Activated CD4-positive, alpha-beta T cell treated with anti-CD3 and anti-CD28 coated beads for 36 hours (primary cell): ENCODE measurements at places on chromosomes 3 and 15. TPM values are rescaled to one million over a fixed set of nuclear protein-coding genes. Genes with fewer than 3 reads are reported as not detected.

GRCh38 chr15:58934521-58934920 is 1.0 kb upstream of the SLTM start:
- no peaks in the 10 kb centered on the region for H3K27me3 ChIP-seq
- H3K4me3 ChIP-seq, result peak overlapping the region; percentile 90
- DNase-seq, result no peak

GRCh38 chr3:125110016-125110875 is 54.4 kb upstream of the HEG1 start:
- DNase-seq, result no peak
- peaks cover 33% of the 10 kb centered on the region for H3K4me1 ChIP-seq
- no peak overlapping the region for H3K4me3 ChIP-seq

GRCh38 chr3:43919029-43919428 is 228.3 kb downstream of the ABHD5 start:
- H3K4me3 ChIP-seq, result no peak overlapping the region
- no peak for DNase-seq
- peaks cover under 1% of the 10 kb centered on the region for H3K4me1 ChIP-seq
- H3K36me3 ChIP-seq, result no peaks in the 10 kb centered on the region
- H3K27ac ChIP-seq, result no peak overlapping the region

DNA sequence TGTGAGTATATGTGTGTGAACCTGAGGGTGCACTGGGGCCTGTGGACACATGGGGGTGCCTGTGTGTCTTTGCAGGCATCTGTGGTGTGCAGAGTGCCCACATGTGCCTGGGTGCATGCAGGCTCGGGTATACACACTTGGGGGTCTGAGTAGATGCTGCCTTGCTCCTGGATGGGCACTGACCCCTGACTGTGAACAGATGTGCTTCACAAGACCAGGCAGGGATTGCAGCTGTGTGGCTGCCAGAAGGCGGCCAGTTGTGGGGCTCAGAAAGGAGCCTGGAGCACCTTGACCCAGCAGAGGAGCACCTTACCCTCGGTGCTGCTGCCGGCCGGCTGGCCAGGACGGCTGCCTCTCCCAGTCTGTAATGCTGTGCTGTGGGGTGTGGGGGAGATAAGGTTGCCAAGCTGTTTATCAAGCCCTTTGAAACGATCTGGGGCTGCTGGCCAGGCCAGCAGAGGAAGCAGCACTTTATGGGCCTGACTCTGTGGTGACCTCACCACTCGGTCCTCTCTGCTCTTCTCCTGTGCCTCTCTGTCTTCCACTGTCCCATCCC is 55.5 kb upstream of the MRPS22 start:
- H3K36me3 ChIP-seq, result no peaks in the 10 kb centered on the region
- no peak for DNase-seq
- no peaks in the 10 kb centered on the region for H3K27me3 ChIP-seq

Gene CD276
- 2.6 TPM for total RNA-seq

DNA sequence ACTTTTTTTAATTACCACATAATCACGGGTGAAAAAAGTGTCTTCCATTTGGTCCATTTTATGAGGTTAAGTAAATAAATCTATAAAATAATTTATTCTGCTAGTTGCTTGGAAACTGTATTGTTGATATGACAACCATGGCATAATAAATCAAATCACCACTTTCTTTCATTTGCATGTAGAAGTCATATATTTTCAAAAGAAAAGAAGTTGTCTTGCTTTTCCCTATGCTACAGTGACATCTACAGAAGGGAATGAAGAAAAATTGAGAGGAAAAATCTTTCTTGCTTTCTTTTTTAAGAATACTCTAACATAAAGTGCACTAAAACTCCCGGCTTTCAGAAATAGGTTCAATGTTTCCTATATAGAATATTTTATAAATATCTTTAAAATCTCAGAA is 228.5 kb downstream of the ZBBX start:
- H3K27ac ChIP-seq, result no peak overlapping the region
- no peaks in the 10 kb centered on the region for H3K36me3 ChIP-seq
- H3K4me3 ChIP-seq, result no peak overlapping the region
- no peaks in the 10 kb centered on the region for H3K4me1 ChIP-seq
- no peaks in the 10 kb centered on the region for H3K27me3 ChIP-seq

DNA sequence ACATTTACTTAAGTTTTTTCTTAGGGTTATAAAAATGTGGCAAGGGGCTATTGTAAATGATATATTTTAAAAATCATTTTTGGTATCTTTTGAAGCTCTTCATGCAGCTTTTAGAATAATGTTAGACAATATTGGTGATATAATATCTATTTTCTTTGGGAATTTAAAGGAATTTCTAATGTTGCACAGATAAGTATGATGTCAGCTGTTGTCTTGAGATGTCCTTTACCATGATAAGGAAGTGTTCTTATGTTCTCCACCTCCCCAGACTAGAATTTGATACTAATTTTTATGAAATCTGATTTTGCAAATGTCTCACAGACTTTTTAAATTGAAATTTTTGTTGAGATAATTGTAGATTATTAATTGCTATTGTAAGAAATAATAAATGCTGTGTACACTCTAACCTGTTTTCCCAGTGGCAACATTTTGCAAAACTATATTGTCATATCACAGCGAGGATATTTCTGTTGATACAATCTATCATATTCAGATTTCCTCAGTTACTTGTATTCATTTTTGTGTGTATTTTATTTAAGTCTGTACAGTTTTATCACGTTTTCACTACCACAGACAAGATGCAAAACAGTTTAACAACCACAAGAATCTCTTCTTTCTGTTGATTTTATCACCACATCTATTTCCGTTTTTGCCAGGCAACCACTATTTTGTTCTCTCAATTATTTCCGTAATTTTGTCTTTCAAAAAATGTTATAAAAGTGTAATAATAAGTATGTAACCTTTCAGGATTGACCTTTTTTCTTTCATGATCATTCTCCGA is 55.4 kb downstream of the SPRED1 start:
- peaks cover 11% of the 10 kb centered on the region for H3K4me1 ChIP-seq
- DNase-seq, result no peak
- no peak overlapping the region for H3K27ac ChIP-seq
- no peaks in the 10 kb centered on the region for H3K36me3 ChIP-seq
- H3K27me3 ChIP-seq, result peaks cover 25% of the 10 kb centered on the region
- H3K4me3 ChIP-seq, result no peak overlapping the region

Gene HESX1
- 0.79 TPM for total RNA-seq

Gene MASP1
- not detected for total RNA-seq

- H3K27ac ChIP-seq, result peak overlapping the region; percentile 77
- H3K36me3 ChIP-seq, result no peaks in the 10 kb centered on the region
- peak; percentile 81 for DNase-seq
- H3K27me3 ChIP-seq, result no peaks in the 10 kb centered on the region
These were observed 103.3 kb downstream of the SNRK start for GRCh38 chr3:43389388-43390254.

DNA sequence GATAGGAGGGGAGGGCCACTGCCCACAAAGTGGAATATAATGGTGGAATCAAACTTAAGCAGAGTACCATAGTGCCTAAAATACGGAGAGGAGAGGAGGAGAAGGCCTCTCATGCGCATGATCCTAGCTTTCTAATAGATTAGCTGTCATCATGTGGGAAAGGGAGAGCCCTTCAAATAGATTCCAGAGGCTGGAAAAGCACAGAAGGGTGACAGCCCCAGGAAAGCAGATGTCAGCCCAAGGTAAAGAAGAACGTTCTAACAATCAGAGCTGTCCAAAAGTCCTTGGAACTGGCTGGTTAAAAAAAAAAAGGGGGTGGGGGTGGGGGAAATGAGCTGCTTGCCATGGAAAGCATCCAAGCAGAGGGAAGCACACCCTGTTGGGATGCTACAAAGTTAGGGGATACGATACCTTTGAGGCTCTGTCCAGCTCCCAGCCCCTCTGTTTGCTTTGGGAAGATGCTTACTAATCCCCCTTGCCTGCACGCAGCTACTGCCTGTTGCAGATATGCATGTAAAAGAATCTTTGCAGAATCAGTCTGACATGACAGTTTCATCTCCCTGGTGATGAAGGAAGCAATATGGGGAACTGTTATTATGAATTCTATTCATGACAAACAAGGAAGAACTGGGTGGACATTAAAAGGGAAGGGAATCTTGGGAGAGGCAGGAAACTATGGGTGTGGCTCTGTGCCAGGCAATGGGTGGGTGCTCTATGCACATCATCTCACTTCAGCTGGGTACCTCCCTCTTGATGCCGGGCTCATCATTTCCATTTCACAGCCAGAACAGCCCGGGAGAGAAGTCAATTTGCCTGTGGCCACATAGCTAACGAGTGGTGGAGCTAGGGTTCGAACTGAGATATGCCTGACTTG is 10.1 kb upstream of the LMCD1 start:
- H3K4me1 ChIP-seq, result no peaks in the 10 kb centered on the region
- H3K4me3 ChIP-seq, result no peak overlapping the region
- peaks cover 4% of the 10 kb centered on the region for H3K27me3 ChIP-seq
- H3K27ac ChIP-seq, result no peak overlapping the region
- no peaks in the 10 kb centered on the region for H3K36me3 ChIP-seq
- no peak for DNase-seq

GRCh38 chr3:84825817-84826216 is 133.0 kb upstream of the CADM2 start:
- H3K4me1 ChIP-seq, result no peaks in the 10 kb centered on the region
- no peak for DNase-seq
- no peak overlapping the region for H3K4me3 ChIP-seq
- H3K27ac ChIP-seq, result no peak overlapping the region

- H3K27ac ChIP-seq, result no peak overlapping the region
- no peaks in the 10 kb centered on the region for H3K4me1 ChIP-seq
- H3K4me3 ChIP-seq, result no peak overlapping the region
These were observed 221.3 kb upstream of the NSMCE3 start for GRCh38 chr15:29490747-29491471.

Gene CLRN1
- total RNA-seq, result not detected

Gene ATR
- 39.9 TPM for total RNA-seq

DNA sequence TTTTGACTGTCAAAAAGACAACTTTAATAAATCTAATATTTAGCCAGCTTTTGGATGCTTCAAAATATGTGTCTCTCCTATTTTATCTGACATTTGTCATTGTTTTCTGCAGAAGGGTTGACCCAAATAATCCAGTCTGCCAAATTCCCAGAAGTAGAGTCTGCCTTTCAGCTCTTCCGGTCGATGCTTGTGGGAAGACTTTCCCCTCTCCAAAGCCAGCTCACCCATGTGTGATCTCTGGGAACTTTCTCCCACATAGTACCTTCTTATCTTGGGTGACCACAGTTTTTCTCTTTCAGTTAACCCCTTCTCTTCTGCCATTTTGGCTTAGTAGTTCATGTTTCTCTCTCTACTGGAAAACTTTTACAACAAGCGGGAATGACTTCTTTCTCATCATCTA is 94.1 kb downstream of the ASB7 start:
- H3K27ac ChIP-seq, result no peak overlapping the region
- H3K4me3 ChIP-seq, result no peak overlapping the region
- no peaks in the 10 kb centered on the region for H3K36me3 ChIP-seq
- no peak for DNase-seq
- no peaks in the 10 kb centered on the region for H3K4me1 ChIP-seq

DNA sequence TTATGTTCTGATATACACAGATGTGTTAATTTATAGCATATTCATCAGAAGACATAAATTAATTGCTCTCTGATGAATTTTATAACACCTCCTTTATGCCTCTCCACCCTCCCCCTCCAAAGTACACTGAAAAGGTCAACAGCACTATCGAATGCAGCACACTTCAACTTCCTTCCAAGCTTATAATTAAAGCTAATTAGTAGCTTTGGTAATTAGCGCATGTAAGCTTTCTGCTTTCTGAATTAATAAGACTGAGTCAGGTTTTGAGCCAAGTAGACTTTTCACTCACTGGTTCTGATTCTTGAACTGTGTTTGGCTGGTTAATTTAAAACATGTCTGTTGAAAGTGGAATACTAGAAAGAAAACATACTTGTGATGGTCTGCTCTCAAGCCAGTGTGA is 760.8 kb upstream of the CFAP20DC start:
- H3K4me1 ChIP-seq, result peaks cover 6% of the 10 kb centered on the region
- peaks cover 1% of the 10 kb centered on the region for H3K36me3 ChIP-seq
- no peak for DNase-seq
- H3K4me3 ChIP-seq, result no peak overlapping the region
- no peak overlapping the region for H3K27ac ChIP-seq
- no peaks in the 10 kb centered on the region for H3K27me3 ChIP-seq

DNA sequence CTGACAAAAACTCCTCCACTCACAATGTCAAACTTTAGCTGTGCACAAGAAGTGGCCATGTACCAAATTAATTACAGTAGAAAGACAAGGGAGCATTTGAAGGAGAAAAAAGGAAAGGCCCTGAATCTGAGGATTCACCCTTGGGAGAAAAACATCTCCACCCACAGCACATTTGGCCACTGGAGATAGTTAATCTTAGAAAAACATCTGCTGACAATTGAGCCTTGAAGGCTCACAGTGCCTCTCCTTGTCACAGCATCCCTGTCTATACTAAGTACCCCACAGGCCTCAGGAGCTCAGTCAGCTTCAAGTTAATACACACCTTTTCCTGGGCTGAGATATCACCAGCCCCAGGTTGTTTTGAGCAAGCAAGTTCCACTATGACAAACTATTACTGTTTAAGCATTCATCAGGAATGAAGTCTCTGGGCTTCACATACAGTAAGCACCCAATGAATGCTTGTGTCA is 78.1 kb upstream of the SETMAR start:
- H3K4me1 ChIP-seq, result no peaks in the 10 kb centered on the region
- H3K4me3 ChIP-seq, result no peak overlapping the region
- no peak for DNase-seq
- H3K27ac ChIP-seq, result no peak overlapping the region
- no peaks in the 10 kb centered on the region for H3K36me3 ChIP-seq

- H3K4me3 ChIP-seq, result no peak overlapping the region
- no peak overlapping the region for H3K27ac ChIP-seq
- no peaks in the 10 kb centered on the region for H3K27me3 ChIP-seq
These were observed 137.3 kb downstream of the WNT5A start for GRCh38 chr3:55349851-55350250.

DNA sequence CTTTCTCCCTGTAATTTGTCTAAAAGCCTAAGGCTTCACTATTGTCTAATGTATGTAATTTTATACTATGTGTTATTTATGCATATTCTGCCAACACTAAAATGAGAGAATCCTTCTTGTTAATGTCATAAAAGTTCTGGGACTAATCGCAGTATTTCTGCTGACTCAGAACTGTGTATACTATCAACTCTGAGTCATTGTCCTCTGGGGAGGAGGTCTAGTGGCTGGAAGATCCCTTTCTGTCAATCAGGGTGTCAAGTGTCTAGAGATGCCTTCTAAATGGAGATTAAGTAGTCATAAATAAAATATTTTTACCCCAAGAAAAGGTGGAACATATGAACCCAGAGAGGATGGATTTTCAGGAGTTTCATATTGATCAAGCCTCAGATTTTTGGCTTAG is 473.4 kb downstream of the AGBL1 start:
- no peaks in the 10 kb centered on the region for H3K27me3 ChIP-seq
- no peak overlapping the region for H3K4me3 ChIP-seq
- no peaks in the 10 kb centered on the region for H3K4me1 ChIP-seq
- H3K27ac ChIP-seq, result no peak overlapping the region
- no peaks in the 10 kb centered on the region for H3K36me3 ChIP-seq
